ENCODE measurements at places on chromosomes 2 and 18.

DNA sequence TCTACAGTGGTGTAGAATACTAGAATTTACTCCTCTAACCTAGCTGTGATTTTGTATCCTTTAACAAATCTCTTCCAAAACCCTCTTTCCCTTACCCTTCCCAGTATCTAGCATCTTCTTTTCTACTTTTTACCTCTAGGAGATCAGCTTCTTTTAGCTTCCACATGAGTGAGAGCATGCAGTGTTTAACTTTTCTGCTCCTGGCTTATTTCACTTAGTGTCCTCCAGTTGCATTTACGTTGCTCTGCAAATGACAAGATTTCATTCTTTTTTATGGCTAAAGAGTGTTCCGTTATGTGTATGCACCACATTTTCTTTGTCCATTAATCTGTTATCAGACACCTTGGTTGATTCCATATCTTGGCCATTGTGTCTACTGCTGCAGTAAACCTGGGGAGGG, 228.5 kb downstream of the PRKCE start:
- DNase-seq: no peak

- no peak for DNase-seq
Measured at GRCh38 chr2:10772868-10773215, 39.7 kb downstream of the PDIA6 start.

DNA sequence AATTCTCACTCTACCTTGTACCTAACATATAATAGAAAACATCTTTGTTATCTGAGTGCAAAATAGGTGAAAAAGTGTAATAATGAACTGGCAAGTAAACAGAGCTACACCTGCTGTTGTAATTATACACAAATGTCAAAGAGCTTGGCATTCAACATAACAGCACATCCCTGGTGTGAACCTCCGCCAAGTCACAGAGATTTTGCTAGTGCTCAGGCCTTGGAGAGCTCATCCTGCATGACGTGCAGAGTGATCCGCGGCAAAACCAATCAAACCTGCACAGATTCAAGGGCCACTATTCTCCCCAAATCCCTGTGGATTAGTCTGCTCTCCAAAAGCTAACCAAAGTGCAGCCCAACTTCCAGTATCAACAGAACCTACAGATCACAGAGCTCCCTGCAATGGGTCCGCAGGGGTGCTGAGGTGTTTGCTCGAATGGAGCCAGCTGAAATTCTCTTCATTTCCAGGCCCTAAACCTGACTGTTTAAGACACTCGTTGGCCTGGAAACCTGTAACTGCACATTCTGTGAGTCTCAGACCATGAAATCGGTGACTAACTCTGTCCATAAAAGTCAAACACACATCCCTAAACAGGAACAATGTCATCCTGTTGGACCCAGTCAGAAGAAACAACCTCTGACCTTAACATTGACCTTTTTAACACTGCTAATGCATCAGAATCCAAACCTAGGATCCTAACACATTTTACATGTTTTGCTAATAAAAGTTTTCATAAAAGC, 111.8 kb downstream of the EPB41L3 start:
- no peak for DNase-seq

GRCh38 chr18:49101236-49101635, 150.5 kb upstream of the SMAD7 start:
- no peak for DNase-seq

DNA sequence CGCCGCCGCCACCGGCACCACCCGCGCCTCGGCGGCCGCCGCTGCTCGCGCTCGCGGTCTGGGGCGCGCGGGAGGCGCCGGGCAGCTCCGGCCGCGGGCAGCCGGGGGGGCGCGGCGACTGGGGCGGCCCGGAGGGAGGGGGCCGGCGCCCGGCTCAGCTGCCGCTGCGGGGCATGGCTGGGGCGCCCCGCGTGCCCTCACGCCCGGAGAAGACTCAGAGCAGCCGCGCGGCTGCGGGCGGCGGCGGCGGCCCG, 295 bp downstream of the GAREM1 start:
- no peak for DNase-seq

- no peak for DNase-seq
Measured at GRCh38 chr18:12585218-12585617, 72.7 kb downstream of the SPIRE1 start.
